ENCODE measurements at places on chromosomes 11 and 22.

- DNase-seq: no peak
These were observed 11.6 kb upstream of the MTFP1 start for GRCh38 chr22:30413745-30414524.

- DNase-seq: no peak
These were observed 351.8 kb upstream of the ANO3 start for GRCh38 chr11:25980091-25980490.

DNA sequence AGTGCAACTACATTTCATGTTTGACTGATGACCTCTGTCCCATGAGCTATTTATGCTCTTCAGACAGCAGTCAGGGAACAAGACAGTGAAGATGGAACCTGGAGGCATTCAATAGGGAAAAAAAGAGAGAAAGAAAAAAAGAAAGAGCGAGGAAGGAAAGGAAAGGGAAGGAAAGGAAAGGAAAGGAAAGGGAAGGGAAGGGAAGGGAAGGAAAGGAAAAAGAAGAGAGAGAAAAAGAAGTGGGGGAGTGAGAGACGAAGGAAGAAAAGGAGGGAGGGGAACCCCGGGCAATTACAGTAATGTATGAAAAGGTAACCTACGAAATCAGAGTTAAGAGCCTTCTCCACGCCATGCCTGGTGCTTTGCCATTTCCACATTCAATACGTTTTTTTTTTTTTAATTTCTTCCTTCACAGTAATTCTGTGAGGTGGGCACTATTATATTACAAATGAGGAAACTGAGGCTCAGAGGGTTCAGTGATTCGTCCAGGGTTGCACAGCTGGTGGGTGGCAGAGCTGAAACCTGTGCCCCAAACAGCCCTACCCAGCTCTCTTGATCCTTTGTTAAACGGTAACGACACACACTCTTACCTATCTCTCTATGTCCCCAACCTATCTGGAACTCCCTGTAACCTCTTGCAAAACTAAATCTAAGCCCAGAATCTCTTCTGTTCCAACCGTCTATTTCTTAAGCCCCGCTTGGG lies 39.3 kb downstream of the ETS1 start:
- no peak for DNase-seq

- DNase-seq: peak; percentile 61
These were observed at the start of gene EMID1 for GRCh38 chr22:29205594-29206371. EMID1 (plus strand) TSS chr22:29205896; CDS start chr22:29206039, 143 bp downstream.

DNA sequence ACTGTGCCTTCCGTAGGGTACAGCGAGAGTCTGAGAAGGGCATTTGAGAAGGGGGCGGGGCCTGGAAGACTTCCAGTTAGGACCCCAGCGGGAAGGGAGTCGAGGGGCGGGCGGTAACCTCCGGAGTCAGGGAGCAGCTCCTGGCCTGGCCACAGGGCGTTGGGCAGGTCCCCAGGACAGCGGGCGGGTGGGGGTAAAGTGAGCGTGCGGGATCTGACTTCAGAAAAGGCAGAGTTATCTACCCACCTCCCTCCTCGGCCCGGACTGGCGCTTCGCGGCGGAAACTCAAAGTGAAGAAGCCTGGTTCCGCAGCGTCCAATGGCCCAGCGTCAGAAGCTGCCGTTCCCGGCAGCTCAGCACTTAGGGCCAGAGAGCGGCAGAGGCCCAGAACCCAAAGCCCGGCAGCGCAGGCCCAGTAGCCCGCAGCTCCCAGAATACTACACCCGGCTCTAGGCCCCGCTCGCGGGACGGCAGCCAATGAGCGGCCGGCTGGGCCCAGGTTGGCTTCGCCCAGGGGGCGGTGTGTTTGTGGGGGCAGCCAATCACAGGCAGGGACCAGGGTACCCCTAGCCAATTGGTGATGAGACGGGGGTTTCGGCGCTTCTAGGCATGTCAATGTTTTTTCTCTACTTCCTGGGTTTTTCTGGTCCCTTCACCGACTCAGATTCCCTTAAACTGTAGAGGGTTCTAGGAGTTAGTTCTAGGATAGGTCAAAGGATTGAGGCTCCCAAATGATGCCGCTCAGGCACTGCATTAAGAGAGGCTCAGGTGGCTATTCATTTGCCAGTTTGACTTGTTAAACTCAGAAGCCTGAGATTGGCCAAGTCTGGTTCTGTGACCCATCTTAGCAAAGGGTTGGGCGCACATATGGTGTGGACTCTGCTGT lies at the start of gene TRIM68:
TRIM68 (minus strand) TSS at position 451 of the 886 bp plus-strand sequence. CDS start 2,727 bp downstream, outside the sequence.
- DNase-seq: peak; percentile 89

GRCh38 chr11:116641561-116642045 lies 131.2 kb downstream of the BUD13 start:
- peak; percentile 53 for DNase-seq

GRCh38 chr22:42937164-42937843 lies 77.6 kb downstream of the PACSIN2 start:
- no peak for DNase-seq

GRCh38 chr11:94941131-94941530 lies 32.2 kb downstream of the CWC15 start:
- no peak for DNase-seq

DNA sequence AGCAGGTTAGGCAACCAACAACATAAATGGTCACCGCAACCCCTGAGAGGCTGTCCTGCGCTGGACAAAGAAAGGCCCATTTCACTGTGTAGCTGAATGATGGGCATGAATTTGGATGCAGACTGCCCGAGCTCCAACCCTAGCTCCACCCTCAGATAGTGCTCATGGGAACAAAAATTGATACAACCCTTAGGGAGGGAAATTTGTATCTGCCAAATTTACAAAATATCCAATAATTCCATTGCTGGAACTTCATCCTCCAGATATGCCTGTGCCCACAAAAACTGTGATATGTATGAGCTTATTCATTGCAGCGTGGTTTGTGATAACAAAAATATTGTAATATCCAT lies 2.0 kb downstream of the MS4A8 start:
- no peak for DNase-seq

DNA sequence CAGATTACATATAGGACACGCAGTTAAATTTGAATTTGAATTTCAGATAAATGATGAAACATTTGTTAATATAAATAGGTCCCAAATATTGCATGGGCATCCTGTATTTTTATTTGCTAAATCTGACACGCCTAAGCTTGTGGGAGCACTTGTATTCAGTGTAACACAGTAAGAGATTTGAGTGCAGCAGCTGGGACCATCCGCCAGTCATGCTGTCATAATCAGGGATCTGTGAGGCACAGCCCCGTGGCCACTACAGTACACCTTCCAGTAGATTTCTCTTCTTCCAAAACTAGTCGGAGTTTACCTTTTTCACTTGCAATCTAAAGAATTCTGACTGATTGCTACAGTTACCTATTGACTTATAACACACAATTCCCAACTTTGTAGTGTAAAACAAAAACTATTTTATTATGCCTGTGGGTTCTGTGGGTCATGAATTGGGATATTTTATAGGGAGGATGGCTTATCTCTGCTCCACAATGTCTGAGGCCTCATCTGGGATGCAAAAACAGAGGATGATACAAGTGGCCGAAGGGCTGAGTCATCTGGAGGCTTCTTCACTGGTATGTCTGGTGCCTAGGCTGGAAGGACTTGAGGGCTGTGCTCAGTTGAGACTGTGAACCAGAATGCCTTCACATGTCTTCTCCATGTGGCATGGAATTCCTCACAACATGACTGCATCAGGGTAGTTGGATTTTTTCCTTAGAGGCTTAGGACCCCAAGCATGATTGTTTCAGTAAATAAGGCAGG lies 74.1 kb downstream of the PRSS23 start:
- DNase-seq: no peak

GRCh38 chr11:109512249-109512648 lies 90.3 kb downstream of the C11orf87 start:
- no peak for DNase-seq

- DNase-seq: no peak
These were observed 52.4 kb downstream of the PACSIN2 start for GRCh38 chr22:42962295-42963230.

GRCh38 chr11:128747728-128748148 lies 53.9 kb downstream of the FLI1 start:
- no peak for DNase-seq

DNA sequence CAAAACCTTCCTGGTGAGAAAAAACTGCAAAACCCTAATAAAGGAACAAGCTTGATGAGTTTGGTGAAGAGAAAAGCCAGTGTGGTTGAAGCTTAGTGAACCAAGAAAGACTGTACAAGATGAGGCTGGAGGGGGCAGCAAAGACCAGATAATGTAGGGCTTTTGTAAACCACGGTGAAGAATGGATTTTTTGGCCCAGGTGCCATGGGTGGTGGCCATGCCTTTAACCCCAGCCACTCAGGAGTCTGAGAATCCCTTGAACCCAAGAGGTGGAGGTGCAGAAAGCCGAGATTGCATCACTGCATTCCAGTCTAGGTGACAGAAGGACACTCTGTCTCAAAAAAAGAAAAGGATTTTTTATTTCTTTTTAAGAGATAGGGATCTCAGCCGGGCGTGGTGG lies 5.0 kb upstream of the ZDHHC5 start:
- DNase-seq: no peak

- no peak for DNase-seq
These were observed 72.8 kb upstream of the CCND1 start for GRCh38 chr11:69567951-69568808.

DNA sequence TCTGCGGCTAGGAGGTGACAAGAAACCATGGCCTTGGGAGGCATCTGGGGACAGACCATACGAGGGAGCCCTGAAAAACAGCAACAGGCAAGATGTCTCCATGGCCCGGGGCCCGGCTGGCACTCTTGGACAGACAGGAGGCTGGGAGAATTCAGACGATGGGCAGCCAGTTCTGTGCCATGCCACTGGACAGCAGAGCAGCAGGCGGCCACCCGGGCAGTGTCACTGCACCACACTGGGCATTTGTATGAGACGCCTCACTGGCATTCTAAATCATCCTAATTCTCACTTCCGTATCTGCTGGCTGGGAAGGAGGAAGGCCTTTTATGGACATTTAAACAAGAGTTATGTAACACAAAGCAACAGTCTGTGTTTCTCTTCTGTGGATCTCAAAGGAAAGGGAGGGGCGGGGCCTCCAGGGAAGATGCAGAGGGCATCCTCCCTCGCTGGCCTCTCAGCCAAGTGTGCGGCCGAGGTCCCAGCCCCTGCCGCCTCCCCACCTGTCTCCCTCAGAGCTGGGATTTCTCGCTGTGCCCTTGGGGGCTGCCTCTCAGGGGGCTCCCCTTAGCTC lies 350.3 kb downstream of the SHANK2 start:
- no peak for DNase-seq

DNA sequence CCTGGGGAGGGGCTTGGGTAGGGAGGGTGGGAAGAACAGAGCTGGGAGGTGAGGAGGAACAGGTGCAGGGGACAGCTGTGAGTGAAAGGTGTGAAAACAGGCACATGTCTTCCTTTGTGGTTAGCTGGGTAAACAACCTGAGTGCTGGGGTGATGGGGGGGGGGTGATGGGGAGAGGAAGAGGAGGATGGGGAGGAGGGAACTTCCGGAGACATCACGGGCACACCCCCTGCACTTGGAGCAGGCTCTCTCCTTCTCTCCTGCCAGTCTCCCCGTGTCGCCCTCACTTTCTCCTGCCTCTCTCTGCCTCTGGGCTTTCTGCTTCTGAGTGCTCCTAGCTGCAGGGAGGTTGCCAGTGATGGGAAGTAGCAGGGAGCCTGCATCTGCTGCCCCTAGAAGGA lies 8.8 kb downstream of the CXCR5 start:
- DNase-seq: no peak

DNA sequence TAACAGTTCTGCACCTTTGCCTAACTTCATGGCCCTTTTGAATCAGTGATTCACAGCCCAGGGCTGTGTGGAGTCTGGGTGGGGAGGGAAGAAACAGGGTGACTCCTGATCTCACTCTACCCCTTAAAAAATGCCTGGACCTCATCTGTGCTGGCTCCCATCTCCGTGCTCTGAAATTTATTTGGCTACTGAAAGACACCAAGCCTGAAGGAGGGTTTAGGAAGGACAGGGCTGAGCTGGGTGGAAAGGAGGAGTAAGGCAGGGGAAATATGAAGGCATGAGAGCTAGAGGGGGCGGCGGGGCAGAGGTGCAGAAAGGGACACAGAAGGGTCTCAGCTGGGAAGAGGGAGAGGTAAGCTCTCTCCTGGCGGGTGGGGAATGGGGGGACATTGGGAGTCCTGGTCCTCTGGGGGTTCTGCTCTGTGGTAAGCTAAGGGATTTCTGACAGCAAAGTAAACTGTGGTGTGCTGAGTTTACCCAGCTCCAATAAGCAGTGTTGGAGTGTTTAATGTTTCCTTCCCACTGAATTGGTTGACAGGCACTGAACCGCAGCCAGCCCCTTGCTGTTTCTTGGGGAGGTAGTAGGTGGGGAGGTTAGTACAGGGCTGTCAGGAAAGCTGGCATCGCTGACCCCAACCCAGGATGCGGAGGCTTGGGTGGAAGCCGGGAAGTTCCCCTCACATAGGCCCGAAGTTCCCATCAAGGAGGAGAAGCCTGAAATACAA lies 71.1 kb downstream of the RPUSD4 start:
- no peak for DNase-seq

GRCh38 chr11:108666373-108666772 lies 1.5 kb downstream of the DDX10 start:
- no peak for DNase-seq

DNA sequence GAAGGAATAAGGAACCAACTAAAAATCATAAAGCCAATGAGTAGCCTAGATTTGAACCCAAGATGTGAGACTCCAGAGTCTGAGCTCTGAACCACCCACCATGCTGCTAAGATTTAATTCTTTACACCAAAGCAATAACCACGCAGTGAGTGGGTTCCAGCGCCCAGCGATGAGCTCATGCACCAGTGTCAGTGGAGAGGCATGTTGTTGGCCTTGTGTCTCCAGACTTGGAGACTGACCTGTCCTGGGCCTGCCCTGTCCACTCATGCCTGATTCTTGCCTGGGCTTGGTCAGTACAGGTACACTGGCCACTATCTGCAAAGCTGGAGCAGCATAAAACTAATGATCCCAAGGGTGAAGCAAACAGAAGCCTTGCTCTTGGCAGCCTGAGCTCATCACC lies 53.9 kb upstream of the TIMP3 start:
- DNase-seq: no peak

DNA sequence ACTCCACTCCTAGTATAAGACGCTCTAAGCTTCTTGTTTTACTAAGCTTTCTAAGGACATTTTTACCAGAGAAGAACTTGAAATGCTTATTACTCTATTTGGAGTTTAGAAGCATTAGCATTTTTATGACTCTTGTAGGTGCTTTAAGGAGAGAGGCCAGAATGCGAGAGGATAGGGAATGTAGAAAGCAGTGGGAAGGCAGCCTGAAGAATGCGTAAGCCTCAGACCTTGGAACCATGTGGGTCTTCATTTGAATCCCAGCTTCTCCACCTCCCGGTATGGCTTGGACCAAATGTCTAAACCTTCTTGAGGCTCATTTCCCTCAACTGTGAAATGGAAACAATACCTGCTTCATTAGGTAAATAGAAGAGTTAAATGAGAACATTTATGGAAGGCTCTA lies 60.0 kb upstream of the AMOTL1 start:
- no peak for DNase-seq

DNA sequence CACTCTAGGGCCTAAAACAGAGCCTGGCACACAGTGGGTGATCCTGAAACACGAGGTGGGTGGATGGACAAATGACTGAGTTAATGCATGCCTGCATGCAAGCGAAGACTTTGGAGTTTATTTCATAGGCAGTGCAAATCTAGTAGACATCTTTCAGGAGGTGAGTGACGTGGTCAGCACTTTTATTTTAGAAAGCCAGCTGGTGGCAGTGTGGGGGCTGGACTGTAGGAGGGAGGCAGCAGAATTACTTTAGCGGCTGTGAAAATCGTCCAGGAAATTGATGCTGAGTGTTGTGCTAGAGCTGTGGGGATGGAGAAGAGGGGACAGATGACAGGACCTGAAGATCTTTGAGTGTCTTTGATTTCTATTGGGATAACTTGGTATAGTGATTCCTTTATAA lies 47.1 kb downstream of the BMAL1 start:
- DNase-seq: no peak
